Activated naive CD8-positive, alpha-beta T cell treated with anti-CD3 and anti-CD28 coated beads, Interleukin-2, amount 10 ng/mL, durations not matched to agents 7 days and 5 days (primary cell): ENCODE measurements at places on chromosomes 5 and 9. TPM values are rescaled to one million over a fixed set of nuclear protein-coding genes. Genes with fewer than 3 reads are reported as not detected.

GRCh38 chr5:173835131-173835530 lies 53.0 kb upstream of the CPEB4 start:
- no peak for DNase-seq
- H3K4me1 ChIP-seq, result no peaks in the 10 kb centered on the region
- H3K36me3 ChIP-seq, result no peaks in the 10 kb centered on the region

The BAAT gene
- total RNA-seq, result not detected

The PCDH1 gene
- not detected for total RNA-seq

DNA sequence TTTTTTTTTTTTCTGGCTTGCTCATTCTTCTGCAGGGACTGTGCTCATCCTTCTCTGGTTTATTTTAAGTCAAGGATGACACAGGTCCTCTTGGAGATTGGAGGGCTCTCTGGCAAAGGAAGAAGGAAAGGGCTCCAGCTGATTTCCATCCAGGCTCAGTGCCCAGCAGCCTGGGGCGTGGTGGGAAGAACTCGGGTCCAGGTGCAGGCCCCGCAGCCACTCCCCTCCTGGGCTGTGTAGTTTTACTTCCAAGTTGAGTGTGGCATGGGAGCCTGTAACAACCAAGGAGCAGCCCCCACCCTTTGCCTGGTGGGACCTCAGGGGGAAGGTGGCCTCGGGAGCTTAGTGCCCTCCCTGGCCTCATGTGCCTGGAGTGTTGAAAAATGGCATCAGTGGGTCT lies 58.9 kb downstream of the ANKRD33B start:
- peaks cover 3% of the 10 kb centered on the region for H3K36me3 ChIP-seq
- H3K4me3 ChIP-seq, result no peak overlapping the region
- no peaks in the 10 kb centered on the region for H3K27me3 ChIP-seq
- H3K27ac ChIP-seq, result no peak overlapping the region
- peaks cover 13% of the 10 kb centered on the region for H3K4me1 ChIP-seq

GRCh38 chr5:20029266-20029665 lies 41.3 kb upstream of the CDH18 start:
- no peaks in the 10 kb centered on the region for H3K4me1 ChIP-seq
- H3K27ac ChIP-seq, result no peak overlapping the region
- H3K4me3 ChIP-seq, result no peak overlapping the region
- H3K36me3 ChIP-seq, result no peaks in the 10 kb centered on the region
- no peaks in the 10 kb centered on the region for H3K27me3 ChIP-seq
- DNase-seq, result no peak

The GABRA1 gene
- total RNA-seq, result not detected

The ECM2 gene
- not detected for total RNA-seq

DNA sequence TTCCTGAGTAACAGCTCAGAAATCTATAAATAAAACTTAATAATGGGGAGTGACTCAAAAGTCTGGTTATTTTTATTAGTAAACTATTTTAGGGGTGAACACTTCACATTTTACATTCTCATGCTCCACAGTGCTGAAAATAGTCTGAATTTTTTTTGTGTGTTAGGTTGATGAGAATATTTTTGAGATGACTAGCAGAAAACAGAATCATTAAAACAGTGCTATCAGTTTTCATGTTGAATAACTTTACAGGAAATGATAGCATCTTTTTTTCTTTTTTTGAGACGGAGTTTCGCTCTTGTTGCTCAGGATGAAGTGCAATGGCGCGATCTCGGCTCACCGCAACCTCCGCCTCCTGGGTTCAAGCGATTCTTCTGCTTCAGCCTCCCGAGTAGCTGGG lies 60.3 kb downstream of the TMC1 start:
- no peak for DNase-seq
- peaks cover 1% of the 10 kb centered on the region for H3K36me3 ChIP-seq
- peaks cover 3% of the 10 kb centered on the region for H3K27me3 ChIP-seq
- peaks cover 12% of the 10 kb centered on the region for H3K4me1 ChIP-seq
